ENCODE measurements at places on chromosomes 2 and 18.

DNA sequence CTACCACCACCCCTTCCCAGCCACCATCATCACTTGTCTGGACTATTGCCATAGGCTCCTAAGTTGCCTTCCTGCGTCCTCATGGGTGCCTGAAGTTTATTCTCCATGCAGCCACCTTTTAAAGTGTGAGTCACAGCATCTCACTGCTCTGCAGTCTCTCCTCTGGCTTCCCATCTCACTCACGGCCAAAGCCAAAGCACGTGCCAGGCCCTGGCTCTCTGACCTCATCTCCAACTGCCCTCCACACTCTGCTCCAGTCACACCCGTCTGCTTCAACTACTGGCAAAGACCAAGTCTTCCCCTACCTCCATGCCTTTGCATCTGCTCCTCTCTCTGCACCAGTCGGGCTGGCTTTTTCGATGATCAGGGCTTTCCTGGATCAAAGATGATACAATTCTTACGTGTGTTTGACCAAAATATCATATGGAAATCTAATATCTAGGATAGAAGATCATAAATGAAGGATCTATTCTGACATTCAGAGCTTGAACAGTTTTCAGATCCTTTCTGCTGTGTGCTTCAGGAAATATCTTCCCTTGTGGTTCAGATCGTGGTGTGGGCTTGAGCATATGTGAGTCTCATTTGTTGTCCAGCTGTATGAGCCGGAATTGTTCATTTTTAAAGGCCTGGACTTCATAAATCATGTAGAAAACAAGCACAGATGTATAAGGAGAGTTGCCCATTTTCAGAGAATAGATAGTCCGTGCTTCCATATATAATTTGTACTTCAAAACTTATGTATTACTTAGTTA, 175.6 kb downstream of the PRKCE start:
- DNase-seq = no peak

DNA sequence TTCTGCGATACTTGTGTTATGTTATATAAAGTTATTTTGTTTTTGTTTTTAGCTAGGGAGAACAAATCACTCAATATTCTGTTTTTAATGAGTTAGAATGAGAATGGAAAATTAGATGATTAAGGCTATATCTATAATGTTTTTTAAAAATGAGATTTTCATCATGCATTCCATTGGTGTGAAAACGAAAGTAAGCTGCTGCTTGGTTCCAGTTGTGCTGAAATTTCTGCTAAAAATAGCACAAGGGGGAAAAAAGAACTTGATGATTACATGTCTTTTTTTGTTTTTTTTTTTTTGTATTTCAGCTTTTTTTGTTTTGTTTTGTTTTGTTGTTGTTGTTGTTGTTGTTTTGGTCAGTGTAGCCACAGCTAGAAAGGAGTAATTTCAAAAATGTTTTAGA, 242.6 kb upstream of the KCNJ3 start:
- no peak for DNase-seq

- DNase-seq = no peak
Observed at GRCh38 chr2:215790523-215791421, 222.6 kb downstream of the MREG start.

DNA sequence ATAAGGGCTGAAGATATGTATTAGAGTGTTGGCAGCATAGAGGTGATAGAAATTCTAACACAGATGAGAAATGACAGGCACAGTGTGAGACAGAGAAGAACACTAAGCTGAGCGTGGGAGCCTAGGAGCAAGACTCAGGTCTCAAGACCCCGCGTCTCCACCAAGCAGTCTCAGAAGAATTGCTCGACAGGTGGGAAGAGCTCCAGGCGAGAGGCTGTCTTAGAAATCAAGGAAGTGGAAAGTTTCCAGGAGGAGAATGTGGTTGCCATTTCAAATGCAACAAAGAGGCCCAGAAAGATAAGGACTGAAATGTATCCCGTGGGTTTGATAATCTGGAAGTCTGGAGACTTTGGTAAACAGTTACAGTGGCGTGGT, 31.5 kb upstream of the CAB39 start:
- no peak for DNase-seq

- DNase-seq = no peak
Observed at GRCh38 chr2:33426666-33427231, 49.7 kb upstream of the RASGRP3 start.

GRCh38 chr2:239168575-239168974, 232.2 kb downstream of the HDAC4 start:
- DNase-seq = no peak

DNA sequence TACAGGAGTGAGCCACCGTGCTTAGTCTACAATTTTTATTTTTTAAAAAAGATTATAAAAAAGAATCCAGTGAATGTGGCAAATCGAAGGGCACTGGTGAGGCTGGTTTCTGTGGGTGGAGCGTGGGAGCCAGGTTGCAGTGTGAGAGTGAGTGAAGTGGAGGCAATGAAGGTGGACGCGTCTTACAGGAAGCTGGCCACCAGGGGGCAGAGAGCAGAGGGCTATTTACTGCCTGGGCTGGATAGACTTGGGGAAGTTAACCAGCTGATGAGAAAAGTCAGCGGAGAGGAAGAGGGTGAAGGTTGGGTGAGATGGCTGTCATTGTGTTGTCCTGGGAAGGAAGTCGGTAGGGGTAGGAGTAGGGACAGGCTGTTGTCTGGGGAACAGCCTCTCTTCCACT, 6.8 kb downstream of the SCTR start:
- no peak for DNase-seq

- no peak for DNase-seq
Observed at GRCh38 chr2:41993435-41993925, 54.3 kb upstream of the PKDCC start.

GRCh38 chr2:226080334-226080733, 680.8 kb downstream of the NYAP2 start:
- no peak for DNase-seq

DNA sequence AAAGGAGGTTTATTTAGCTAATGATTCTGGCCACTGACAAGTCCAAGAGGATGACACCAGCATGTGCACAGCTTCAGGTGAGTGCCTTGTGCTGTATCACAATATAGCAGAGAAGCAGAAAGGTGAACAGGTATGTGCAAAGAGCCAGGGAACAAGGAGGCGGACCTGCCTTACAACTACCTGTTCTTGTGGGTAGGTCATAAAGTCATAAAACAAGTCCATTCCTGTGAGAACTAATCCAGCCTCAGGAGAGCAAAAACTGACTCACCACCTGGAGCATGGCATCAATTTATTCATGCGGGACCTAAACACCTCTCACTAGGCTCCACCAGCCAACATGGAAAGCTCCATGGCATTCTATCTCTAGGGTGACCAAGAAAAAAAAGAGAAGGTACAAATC, 234.2 kb downstream of the ASXL3 start:
- no peak for DNase-seq

GRCh38 chr2:214341646-214342045, 69.2 kb upstream of the VWC2L start:
- no peak for DNase-seq

DNA sequence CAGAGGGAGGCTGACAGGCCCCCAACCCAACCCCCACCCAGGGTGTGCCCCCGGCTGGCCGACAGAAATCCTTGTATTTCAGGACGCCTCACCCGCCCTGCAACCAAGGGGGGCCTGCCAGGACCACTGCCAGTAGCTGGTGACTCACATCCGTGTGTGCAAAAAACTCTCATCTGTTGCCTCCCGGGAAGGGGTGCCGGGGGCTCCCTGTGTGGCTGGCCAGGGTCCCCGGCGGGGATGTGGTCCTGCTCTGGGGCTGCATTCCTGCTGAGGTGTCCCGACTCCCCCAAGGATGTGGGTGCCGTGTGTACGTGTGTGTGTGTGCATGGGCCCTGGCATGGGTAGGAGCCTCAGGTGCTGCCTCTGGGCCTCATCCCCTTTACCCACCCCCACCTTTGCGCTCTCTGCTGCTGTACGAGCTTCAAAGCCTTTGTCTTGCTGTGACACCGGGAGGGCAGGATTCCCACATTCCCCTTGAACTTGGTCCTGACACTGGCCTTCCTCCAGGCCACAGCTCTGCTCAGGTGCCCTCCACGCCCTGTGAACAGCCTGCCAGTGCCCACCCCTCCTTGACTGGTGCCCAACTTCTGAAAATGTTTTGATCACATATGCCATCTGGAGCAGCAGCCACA, 226.3 kb upstream of the HDAC4 start:
- no peak for DNase-seq

DNA sequence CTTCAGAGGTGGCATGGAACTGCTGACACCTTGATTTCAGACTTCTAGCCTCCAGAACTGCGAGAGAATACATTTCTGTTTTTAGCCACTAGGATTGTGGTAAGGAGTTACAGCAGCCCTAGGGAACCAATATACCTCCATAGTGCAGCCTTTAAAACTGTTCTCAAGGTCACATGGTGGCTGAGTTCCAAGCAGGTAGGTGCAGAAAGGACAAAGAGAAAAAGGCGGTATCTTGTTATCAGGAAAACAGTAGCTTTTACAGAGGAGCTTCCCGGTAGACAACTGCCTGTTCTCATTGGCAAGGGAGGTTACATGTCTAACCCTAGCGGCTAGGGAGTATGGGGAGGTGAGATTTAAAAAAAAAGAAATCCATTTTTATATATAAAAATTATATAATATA, 96.2 kb upstream of the BCL2L11 start:
- no peak for DNase-seq

- DNase-seq = no peak
Observed at GRCh38 chr2:55511508-55512124, 7.9 kb upstream of the CFAP36 start.

- no peak for DNase-seq
Observed at GRCh38 chr2:175855794-175856453, 146.1 kb downstream of the LNPK start.

- DNase-seq = no peak
Observed at GRCh38 chr2:202815548-202816360, 55.8 kb downstream of the ICA1L start.

DNA sequence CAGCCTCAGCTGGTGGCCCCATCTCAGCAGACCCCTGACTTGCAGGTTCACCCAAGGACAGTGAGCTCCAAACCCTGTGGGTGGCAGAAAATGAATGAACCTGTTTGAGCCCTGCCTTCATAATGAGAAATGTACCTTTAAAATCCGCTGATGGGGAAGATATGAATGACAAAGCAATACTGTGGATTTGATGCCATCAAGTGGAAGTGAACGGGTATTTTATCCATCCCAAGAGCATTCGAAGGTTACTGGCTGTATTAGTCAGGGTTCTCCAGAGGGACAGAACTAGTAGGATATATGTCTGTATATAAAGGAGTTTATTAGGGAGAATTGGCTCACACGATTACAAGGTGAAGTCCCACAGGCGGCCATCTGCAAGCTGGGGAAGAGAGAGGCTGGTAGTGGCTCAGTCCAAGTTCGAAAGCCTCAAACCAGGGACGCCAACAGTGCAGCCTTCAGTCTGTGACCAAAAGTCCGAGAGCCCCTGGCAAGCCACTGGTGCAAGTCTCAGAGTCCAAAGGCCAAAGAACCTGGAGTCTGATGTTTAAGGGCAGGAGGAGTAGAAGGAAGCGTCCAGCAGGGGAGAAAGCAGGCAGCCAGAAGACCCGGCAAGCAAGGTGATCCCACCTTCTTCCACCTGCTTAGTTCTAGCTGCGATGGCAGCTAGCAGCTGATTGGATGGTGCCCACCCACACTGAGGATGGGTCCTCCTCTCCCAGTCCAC, 32.1 kb downstream of the TOGARAM2 start:
- no peak for DNase-seq

- DNase-seq = no peak
Observed at GRCh38 chr2:37881397-37881796, 43.7 kb upstream of the RMDN2 start.

- no peak for DNase-seq
Observed at GRCh38 chr18:70397259-70397925, 108.5 kb downstream of the SOCS6 start.

GRCh38 chr2:188279093-188279445, 12.6 kb upstream of the GULP1 start:
- no peak for DNase-seq

GRCh38 chr2:112001136-112001715, 53.8 kb upstream of the TMEM87B start:
- no peak for DNase-seq

- no peak for DNase-seq
Observed at GRCh38 chr18:79195716-79196683, 126.8 kb downstream of the ATP9B start.

- DNase-seq = no peak
Observed at GRCh38 chr2:161076936-161077335, 83.3 kb upstream of the TANK start.

DNA sequence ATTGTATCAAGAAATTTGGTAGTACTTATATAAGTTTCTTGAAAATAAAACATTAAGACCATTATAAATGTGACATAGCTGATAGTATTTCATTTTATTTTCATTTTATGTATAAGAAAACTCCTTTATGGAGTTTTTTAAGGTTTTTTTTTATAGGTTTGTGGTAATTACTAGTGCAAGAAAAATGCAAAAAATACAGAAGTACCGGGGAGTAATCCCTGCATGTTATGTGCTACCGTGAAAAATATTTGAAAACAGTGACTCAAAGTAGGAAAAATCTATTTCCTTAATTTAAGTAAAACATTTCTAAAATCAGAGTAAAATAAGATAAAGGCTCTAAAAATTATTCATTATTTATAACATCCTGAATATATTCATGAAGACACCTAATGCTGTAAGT, 21.6 kb downstream of the ZSWIM2 start:
- DNase-seq = no peak

DNA sequence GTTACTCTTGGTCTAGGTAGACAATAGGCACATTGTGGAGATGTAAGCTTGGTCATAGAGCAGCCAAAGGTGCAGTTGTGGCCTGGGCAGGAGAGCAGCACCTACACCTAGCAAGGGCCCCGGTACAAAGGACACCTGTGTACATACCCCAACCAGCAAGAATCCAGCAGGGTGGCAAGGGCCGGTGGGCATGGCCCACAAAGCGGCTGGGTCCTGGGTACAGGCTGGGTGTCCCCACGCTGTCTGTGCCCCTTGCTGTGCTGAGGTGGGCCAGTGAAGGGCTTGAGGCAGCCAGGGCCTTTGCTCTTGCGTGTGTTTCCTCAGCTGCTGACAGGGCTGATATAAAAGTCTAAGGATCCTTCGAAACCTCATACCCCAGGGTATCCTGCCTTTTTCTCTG, 501.8 kb downstream of the EIPR1 start:
- no peak for DNase-seq

- no peak for DNase-seq
Observed at GRCh38 chr2:240705204-240705791, 13.6 kb downstream of the AQP12A start.

DNA sequence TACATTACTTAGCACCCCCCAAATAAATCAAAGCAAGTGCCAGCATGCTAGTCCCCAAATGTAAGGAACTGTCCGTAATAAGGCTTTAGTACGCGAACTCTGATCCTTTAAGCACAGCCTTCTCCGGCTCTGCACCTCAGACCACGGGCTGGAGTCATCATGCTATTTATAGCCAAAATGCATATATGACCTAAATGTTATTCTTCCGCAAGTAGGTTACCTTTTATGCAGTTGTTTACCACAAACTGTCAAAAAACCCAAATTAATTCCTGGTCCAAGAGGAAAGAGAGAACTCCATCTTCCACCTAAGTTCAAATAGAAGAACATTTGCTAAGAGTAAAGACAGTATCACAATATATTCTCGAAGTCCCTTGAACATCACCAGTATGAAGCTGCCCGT, 42.7 kb downstream of the ZNF516 start:
- DNase-seq = no peak

Measured in esophagus squamous epithelium (tissue), 5 donors.